Thoracic aorta endothelial cell (primary cell): ENCODE measurements at places on chromosomes 5 and 9. TPM values are rescaled to one million over a fixed set of nuclear protein-coding genes. Genes with fewer than 3 reads are reported as not detected.

Gene CER1
- total RNA-seq, result not detected in 2 replicates

Gene RANBP3L
- not detected in 2 replicates for total RNA-seq

Gene ARID3C
- total RNA-seq, result 0.07 TPM in 1 of 2 replicates, not detected in the other

Gene SLC36A2
- total RNA-seq, result not detected in 2 replicates

Gene NDUFA8
- 30.1 and 35.4 TPM in 2 replicates for total RNA-seq

Gene CRB2
- total RNA-seq, result not detected in 2 replicates

Gene VAV2
- total RNA-seq, result 13.4 and 15.0 TPM in 2 replicates

Gene DOCK2
- total RNA-seq, result under 0.01 and 0.07 TPM in 2 replicates

Gene FOXI1
- not detected in 2 replicates for total RNA-seq

Gene WNT8A
- not detected in 2 replicates for total RNA-seq

Gene RMRP
- 17,175 and 23,866 TPM in 2 replicates for total RNA-seq

Gene C9
- total RNA-seq, result 0.07 and 0.13 TPM in 2 replicates

Gene SHOC1
- not detected in 2 replicates for total RNA-seq

Gene ZDHHC11
- 0.80 and 0.93 TPM in 2 replicates for total RNA-seq

Gene TSPAN17
- total RNA-seq, result 36.4 and 43.9 TPM in 2 replicates

Gene ANKRD18A
- total RNA-seq, result 0.53 and 1.1 TPM in 2 replicates

Gene TRIM7
- total RNA-seq, result 15.1 and 15.4 TPM in 2 replicates

Gene RNF183
- not detected in 2 replicates for total RNA-seq

Gene GFI1B
- total RNA-seq, result not detected in 2 replicates

Gene NR2F1-AS1
- 19.1 and 21.5 TPM in 2 replicates for total RNA-seq

Gene RNF14
- 80.3 and 80.4 TPM in 2 replicates for total RNA-seq

Gene DBH
- not detected in 2 replicates for total RNA-seq

Gene FCN2
- total RNA-seq, result not detected in 2 replicates

Gene ITGA2
- 178 and 213 TPM in 2 replicates for total RNA-seq

Gene PAX5
- total RNA-seq, result not detected in 2 replicates

Gene TAF11L5
- total RNA-seq, result not detected in 2 replicates
